Stimulated activated CD4-positive, alpha-beta T cell treated with anti-CD3 and anti-CD28 coated beads, Interleukin-1b, Interleukin-23, amount 100 ng/mL, for 1 hour (primary cell): ENCODE measurements at places on chromosomes 6 and 20.

- DNase-seq, result no peak
Observed at GRCh38 chr20:4920131-4920530, 81.2 kb downstream of the SLC23A2 start.

- DNase-seq, result no peak
Observed at GRCh38 chr20:53447316-53447715, 146.3 kb downstream of the ZNF217 start.

- DNase-seq, result no peak
Observed at GRCh38 chr6:71383901-71384489, 95.4 kb downstream of the OGFRL1 start.

- no peak for DNase-seq
Observed at GRCh38 chr6:153160221-153160620, 29.1 kb upstream of the RGS17 start.

DNA sequence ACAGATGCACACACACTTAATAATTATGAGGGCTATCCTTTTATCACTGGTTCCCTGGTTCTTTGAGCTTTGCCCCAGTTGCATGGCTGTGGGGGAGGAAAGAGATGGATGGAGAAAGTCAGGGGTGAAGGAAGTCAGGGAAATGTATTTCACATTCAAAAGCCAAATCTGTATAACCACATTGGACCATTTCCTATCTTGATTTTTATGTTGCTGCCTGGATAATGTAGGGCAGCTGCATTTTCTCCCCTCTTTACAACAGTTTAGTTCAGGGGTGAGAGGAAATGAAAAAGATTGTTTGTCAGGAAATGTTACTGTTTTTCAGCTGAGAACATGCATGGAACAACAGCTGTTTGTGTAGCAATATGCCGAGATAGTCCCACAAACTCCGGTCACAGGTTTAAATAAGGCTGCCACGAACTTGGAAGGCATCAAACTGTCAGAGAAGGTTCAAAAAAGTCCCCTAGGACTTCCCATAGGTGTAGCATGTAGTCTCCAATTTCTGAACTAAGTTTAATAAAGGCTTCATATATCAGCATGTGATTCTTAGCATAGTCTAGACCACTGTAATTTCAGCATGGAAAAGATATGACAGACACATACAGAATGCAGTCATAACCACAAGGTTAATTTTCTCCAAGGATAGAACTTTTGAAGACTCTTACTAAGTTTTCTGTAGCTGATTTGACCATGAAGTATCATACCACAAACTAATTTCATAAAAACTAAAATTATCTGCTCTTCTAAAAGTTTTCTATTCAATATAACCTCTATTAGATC lies 82.1 kb upstream of the COL21A1 start:
- DNase-seq, result no peak
